ENCODE measurements at places on chromosomes 5 and 9.

DNA sequence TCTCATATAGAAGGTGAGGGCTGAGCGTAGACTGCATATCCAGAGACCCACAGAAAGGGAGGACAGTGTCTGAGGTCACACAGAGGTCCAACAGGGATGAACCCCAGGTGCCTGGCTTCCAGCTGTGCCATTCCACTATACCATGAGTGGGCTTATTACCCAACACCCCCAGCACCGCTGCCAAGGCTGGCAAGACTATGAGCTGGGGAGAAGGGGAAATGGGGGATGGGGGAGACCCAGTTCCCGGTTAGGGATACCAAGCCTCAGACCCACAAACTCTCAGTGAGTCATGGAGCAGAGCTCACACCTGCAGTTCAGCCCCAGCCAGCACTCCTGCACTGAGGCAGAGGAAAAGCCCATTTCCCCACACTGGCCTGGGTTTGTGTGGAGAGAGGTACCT is 106.4 kb downstream of the PSD2 start:
- no peak for DNase-seq

DNA sequence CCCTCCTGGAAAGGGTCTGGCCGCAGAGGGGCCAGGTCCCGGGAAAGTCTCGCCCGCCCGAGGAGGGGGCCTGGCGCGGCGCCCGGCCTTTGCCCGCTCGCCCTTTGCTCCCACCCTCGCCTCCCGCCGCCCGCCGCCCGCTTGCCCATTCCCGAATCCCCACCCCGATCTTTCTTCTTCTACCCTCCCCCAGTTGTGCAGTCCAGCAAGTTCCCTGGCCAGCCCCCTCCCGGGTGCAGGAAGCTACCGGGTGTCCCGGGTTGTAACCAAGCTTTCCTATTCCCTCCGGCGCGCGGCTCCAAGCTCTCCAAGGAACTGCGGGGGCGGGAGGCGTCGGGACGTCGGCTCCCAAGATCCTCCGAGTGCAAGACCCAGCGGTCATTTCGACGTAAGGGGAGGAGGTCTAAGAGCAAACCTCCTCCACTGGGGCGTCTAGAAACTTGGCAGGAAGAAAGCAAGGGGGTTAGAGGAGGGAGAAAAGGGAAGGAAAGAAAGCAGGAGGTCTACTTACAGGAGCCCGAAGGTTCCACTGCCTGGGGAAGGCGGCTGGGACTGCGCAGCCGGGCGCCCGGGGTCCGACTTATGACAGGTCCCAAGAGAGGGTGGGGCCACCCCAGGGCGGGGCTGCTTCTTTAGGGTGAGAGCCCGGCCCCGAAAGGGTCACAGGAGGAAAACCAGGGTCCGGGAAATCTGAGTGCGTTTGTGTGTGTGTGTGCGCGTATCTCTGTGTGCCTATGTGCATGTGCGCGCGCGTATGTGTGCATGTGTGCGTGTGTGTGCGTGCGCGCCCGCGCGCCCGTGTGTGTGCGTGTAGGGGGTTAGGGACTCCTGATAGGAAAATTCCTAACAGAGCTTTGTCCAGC is at the start of gene PTGR1:
Gene PTGR1, minus strand, starts transcription at position 556 of the 863 bp plus-strand sequence. CDS start 2,225 bp downstream, outside the sequence.
- DNase-seq, result no peak

DNA sequence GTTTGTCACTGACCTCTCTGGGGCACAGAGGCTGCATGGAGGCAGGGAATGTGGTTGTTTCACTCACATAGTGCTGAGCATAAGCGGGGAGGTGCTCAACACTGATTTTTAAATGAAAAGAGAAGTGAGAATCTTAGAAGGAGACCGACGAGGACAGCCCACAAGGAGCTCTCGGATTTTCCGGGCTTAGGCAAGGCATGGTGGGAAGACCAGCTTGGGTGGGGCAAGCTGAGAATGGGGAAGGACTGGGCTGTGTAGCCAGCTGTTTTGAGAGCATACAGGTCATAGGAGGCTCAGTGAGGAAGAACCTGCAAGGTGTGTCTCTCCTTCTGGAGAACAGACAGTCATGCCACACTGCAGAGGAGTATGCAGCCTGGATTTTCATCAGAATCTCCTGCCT is 86.0 kb upstream of the TNFSF8 start:
- no peak for DNase-seq

DNA sequence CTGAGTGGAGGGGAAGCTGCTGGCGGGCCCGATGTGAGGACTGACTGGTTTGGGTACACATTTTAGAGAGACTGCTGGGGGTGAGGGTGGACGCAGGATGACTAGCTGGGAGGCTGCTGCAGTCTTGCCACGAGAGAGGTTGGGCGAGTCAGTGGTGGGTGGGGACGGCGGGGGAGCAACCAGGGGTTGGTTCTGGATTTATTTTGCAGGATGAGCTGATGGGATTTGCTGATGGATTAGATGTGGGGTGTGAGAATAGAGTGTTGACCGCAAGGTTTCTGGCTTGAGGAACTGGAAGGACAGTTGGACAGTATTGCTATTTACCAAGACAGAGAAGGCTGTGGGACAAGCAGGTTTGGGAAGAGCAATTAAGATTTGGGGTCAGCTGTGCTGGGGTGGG is 5.8 kb upstream of the NDST1 start:
- DNase-seq, result no peak

- no peak for DNase-seq
Observed at GRCh38 chr5:94192658-94193391, 425.6 kb downstream of the KIAA0825 start.

- no peak for DNase-seq
Observed at GRCh38 chr9:16869131-16869881, 1.2 kb downstream of the BNC2 start.
